ENCODE measurements at places on chromosomes 16 and 17. TPM values are rescaled to one million over a fixed set of nuclear protein-coding genes. Genes with fewer than 3 reads are reported as not detected.

MGAT5B gene
- 0.13 TPM for total RNA-seq

CNGB1 gene
- not detected for total RNA-seq

PRR11 gene
- 68.2 TPM for total RNA-seq

FBXW10B gene
- total RNA-seq, result 0.35 TPM

FZD2 gene
- 0.10 TPM for total RNA-seq
